ENCODE measurements at places on chromosomes 12 and 14. TPM values are rescaled to one million over a fixed set of nuclear protein-coding genes. Genes with fewer than 3 reads are reported as not detected.

Gene MMP19
- total RNA-seq: 0.22 TPM

Gene CCDC177
- total RNA-seq: not detected

Gene FAIM2
- total RNA-seq: not detected

Gene GALNT6
- 8.5 TPM for total RNA-seq

Gene KLRC3
- not detected for total RNA-seq

Gene AQP5
- total RNA-seq: not detected

Gene CLEC1A
- total RNA-seq: 12.5 TPM

Gene BCL11B
- under 0.01 TPM for total RNA-seq

Gene TSHR
- not detected for total RNA-seq

Gene ACSM4
- not detected for total RNA-seq

Gene KRT3
- total RNA-seq: not detected

Gene LTA4H
- 47.2 TPM for total RNA-seq

Gene GARIN6
- total RNA-seq: not detected

Data from lung microvascular endothelial cell (primary cell).